CD4-positive, alpha-beta memory T cell (primary cell): ENCODE measurements at places on chromosomes 13 and 19.

DNA sequence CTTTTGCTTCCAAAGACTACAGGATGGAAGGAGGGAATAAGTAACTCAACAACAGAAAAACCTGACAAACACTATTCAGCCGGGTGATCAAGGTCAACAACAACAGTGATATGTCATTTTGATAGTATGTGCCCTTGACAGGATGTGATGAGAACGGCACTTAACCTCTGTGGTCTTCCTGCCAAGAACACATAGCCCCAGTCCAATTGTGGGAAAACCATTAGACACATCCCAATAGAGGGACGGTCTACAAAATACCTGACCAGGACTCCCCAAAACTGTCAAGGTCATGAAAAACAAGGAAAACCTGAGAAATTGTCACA is 43.1 kb upstream of the AMER2 start:
- DNase-seq = no peak

GRCh38 chr13:29674532-29674931 is 79.0 kb upstream of the SLC7A1 start:
- DNase-seq = no peak

DNA sequence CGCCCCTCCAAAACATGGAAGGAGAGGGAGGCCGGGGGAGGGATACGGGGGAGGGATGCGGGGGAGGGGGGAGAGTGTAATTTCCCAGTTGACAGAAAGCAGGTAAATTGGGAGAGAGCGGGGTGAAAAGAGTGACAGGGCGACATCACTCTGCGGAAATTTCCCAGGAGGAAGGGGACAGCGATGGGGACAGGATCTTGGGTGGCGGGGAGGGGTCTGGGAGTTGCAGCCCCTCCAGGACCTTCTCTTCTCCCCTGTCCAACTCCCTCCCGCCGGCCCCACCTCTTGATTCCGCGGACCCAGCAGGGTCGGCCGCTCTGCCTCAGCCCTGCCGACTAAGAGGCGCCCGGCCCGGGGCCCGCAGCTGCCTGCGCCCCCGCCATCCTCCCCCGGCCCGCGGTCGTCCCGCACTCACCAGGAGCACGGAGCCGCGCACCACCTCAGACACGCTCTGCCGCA is 108.0 kb upstream of the DOCK9 start:
- peak; percentile 81 for DNase-seq

GRCh38 chr19:28701491-28701890 is 511.5 kb downstream of the UQCRFS1 start:
- DNase-seq = no peak

- DNase-seq = no peak
Observed at GRCh38 chr19:6527893-6528543, 2.8 kb upstream of the TNFSF9 start.

DNA sequence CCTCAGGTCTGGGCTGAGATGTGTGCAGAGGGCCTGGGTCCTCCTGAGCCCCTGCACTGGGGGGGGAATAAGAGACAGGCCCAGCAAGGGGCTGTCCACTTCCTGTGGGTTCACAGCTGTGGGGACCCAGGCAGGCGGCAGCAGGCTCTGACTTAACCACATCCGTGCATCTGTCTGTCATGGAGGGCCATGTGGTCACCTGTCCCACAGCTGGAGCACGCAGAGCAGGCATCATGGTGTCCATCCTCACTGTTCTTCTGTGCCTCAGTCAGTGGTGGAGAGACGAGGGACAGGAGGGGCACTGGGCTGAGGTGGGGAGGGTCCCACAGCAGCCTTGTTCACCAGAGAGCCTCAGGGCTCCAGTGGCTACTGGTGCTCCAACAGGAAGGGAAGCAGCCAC is 16.3 kb upstream of the KIR3DL3 start:
- DNase-seq = no peak

GRCh38 chr13:94079876-94080275 is 399.6 kb downstream of the DCT start:
- no peak for DNase-seq

DNA sequence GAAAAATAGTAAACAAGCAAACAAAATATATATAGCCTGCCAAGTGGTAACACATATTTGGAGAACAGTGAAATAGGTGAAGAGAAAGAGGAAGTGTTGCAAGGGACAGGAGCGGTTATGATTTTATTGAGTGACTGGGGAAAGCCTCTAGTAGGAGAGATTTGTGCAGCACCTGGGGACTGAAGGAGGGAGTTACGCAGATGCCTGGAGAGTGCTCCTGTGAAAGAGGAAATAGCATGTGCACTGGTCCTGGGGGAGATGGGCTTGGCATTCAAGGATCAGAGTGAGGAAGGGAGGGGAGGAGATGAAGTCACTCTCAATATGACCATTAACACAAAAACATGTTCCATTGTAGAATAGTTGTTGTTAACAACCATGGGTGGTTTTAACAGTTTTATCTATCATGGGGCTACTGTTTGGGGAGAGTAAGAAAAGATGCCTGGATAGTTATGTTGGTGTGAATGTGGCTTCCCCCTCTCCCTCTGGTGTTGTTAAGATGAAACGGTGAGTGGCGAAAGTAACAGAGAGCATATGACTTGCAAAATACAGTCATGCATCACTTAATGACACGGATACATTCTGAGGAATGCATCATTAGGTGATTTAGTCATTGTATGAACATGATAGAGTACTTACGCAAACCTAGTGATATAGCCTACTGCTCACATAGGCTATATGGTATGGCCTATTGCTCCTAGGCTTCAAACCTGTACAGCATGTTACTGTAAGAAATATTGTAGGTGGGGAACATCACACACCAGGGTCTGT is 251.7 kb upstream of the ARGLU1 start:
- DNase-seq = no peak

DNA sequence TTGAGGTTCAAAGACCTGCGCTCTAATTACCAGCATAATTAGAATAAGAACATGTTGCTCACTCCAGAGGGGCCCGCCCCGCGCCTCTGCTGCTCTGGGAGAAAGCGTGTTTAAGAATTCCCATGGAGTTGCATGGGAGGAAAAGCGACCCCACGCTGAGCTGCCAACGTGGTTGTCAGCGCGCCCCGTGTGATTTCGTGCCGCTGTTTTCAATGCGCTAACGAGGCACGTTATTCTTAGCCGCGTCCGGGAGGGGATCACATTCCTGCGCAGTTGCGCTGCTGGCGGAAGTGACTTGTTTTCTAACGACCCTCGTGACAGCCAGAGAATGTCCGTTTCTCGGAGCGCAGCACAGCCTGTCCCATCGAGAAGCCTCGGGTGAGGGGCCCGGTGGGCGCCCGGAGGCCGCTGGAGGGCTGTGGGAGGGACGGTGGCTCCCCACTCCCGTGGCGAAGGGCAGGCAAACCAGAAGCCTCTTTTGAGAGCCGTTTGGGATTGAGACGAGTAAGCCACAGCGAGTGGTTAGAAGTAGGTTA is 173.8 kb upstream of the SOX1 start:
- no peak for DNase-seq

DNA sequence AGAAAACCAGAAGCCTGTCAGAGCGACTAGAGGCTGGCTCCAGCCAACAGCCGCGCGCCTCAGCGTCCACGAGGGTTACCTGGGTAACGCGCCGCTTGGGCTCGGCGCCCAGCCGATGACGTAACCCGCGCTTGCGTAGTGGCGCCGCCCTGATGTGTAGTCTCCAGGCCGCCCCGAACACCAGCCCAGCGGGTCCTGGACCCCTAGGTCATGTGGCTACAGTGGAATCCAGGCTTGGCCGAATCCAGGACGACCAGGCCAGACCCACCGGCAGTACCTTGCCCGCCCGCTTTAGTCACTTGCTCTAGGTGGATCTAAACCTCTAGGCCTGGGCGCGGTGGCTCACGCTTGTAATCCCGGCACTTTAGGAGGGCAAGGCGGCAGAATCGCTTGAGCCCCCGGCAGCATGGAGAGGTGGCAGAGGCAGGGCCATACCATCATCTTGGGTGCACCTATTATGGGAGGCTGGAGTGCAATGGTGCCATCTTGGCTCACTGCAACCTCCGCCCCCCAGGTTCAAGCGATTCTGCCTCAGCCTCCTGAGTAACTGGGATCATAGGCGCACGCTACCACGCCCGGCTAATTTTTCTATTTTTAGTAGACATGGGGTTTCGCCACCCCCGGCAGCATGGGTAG is 7.2 kb upstream of the ZNF606 start:
- DNase-seq = peak; percentile 44

GRCh38 chr13:113652404-113653263 is 5.4 kb downstream of the ATP4B start:
- no peak for DNase-seq

GRCh38 chr13:99150575-99151361 is 49.9 kb upstream of the UBAC2 start:
- no peak for DNase-seq

- no peak for DNase-seq
Observed at GRCh38 chr19:45342911-45343310, 2.4 kb downstream of the KLC3 start.

- DNase-seq = no peak
Observed at GRCh38 chr19:46173886-46174480, 25.9 kb downstream of the IGFL2 start.

- DNase-seq = no peak
Observed at GRCh38 chr13:56586976-56587375, 553.7 kb upstream of the PRR20A start.

DNA sequence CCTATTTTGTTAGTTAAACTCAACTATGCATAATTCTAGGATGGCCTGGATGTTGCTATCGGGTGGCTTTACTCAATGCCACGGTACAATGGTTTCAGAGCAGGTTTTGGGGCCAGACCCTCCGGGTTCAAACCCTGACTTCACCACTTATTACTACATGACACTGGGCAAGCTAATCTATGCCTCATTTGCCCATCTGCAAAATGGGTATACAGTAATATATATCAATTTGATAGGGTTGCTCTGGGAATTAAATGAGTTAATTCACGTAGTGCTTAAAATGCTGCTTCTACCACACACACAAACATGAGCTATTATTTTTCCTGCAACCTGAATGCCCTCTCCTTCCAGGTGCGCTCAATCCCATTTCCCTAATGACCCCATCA is 839 bp downstream of the ESD start:
- DNase-seq = no peak

GRCh38 chr19:35797663-35798062 is 15.0 kb downstream of the PRODH2 start:
- DNase-seq = no peak

- no peak for DNase-seq
Observed at GRCh38 chr19:17520865-17521264, 9.4 kb downstream of the PGLS start.

- no peak for DNase-seq
Observed at GRCh38 chr13:88586263-88586662, 915.1 kb downstream of the SLITRK5 start.

DNA sequence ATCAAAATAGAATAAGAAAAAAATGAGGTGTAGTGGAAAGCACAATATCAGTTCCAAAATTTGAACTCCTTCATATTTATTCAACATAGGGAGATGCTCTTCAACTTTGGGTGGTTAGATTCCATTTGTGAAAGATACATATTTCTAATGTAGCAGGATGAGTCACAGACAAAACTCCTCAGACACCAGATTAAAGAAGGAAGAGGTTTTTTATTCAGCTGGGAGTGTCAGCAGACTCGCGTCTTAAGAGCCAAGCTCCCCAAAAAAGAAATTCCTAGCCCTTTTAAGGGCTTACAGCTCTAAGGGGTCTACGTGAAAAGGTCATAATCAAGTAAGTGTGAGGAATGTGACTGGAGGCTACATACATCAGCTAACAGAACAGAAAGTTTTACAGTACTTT is 6.8 kb upstream of the ZNF765 start:
- no peak for DNase-seq

DNA sequence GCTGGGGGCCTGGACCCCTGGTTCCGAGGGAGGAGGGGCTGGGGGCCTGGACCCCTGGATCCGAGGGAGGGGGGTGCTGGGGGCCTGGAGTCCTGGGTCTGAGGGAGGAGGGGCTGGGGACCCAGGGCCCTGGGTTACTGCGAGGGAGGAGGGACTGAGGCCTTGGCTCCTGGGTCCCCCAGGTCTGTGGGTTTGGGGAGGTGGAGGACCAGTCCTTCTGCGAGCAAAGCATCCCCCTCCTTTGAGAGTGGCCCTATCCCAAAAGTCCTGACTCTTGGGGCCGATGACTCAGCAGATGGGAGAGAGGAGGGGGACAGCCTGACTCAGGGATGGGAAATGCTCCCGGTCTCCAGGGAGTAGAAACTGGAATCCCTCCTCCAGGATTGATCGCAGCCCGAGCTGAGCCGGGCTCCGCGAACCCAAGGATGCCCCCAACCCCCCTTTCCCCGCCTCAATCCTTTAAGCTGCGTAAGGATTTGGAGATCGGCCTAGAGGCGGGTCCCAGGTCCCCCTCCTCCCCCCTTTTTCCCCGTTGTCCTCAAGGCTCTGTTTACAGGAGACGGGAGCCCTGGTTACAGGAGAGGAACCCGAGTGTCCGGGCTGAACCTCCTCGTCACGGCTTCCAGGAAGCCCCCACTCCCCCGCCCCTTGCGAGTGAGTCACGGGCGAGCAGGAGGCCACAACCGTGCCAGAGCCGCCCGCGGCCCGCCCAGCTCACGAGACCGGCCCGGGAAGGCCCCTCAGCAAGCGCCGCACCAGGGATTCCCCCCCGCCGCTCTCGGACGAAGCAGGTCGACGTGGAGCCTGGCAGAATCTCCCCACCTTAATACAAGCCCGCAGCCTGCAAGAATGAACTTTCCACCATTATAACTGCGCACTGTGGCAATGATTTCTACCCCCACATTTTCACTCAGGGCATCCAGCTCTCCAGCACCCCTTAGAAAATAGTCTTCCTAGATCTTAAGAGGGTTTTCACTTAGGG is 3.0 kb upstream of the ZFP36 start:
- peak; percentile 100 for DNase-seq

DNA sequence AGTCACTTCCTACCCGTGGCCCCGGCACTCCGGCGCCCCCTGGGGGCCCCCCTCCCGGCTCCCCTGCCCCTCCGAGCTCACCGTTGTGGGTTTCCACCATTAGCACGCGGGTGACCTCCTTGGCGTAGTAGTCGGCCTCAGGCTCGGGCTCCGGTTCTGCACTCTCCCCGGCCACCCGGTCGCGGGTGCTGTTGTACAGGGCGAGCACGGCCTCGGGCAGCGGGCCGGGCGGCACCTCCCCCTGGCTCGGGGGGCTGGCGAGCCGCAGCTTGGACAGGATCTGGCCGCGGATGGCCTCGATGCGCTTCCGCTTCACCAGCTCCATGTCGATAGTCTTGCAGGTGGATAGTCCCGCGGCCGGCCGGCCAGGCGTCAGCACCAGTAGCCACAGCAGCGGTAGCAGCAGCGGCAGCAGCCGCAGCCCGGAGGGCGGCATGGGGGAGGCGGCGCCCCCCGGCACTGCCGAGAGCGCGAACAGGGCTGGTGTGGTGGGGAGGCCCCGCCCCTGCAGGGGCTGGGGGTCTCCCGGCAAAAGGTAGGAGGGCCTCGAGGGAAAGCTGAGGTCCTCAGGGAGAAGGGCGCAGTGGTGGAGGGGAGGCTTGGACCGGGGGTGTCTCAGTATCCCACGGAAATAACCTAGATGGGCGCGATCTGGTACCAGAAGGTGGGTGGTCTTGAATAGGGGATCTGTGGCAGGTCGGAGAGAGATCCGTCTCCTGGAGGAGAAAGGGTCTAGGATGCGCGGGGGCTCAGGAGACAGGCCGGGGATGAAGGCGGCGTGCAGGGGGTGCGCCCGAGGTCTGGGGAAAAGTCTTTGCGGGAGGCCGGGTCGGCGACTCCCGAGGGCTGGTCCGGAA is 885 bp downstream of the TGFB1 start:
- peak; percentile 77 for DNase-seq

- no peak for DNase-seq
Observed at GRCh38 chr19:58277748-58278540, 811 bp upstream of the ZNF8 start.

- no peak for DNase-seq
Observed at GRCh38 chr13:100290165-100290801, 201.4 kb downstream of the PCCA start.
